ENCODE measurements at places on chromosomes 4 and X.

DNA sequence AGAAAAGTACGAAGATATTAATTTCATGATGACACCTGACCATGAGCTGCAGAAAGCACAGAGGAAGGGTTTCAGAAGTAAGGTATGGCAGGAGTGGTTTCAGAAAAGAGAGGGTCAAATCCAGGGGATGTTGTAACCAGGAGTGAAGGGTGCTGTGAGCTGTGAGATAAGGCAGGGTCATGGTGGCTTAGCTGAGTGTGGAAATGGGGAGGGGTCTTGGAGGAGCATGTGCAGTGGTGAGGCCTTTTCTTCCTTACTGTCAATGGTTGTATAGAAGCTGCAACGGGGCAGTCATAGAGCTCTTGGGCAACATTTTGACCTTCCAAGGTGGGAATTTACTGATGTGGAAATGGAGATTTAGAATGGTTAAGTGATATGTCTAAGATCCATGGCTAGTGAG, 2.5 kb downstream of the ANAPC4 start:
- DNase-seq = no peak

GRCh38 chr4:107866726-107867125, 42.0 kb downstream of the SGMS2 start:
- no peak for DNase-seq

GRCh38 chrX:111585337-111585736, 73.9 kb downstream of the SERTM2 start:
- DNase-seq = no peak

DNA sequence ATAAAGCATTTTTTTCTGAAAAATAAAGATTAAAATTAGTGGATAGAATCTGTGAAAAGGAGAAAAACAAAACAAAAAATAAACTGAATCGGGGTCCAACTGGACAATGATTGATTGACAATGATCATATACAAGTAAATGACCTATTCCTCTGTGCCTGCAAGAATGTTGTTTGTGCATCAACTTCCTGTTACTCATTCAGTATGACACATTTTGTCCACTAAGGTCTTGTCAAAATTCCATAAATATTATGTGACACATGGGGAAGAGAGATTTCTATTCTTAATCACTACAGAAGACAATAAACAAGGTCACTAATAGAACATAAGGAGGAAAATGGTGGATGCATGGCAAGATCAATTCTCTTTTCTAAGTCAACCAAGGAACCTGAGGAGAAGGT, 54.9 kb downstream of the F8 start:
- no peak for DNase-seq

DNA sequence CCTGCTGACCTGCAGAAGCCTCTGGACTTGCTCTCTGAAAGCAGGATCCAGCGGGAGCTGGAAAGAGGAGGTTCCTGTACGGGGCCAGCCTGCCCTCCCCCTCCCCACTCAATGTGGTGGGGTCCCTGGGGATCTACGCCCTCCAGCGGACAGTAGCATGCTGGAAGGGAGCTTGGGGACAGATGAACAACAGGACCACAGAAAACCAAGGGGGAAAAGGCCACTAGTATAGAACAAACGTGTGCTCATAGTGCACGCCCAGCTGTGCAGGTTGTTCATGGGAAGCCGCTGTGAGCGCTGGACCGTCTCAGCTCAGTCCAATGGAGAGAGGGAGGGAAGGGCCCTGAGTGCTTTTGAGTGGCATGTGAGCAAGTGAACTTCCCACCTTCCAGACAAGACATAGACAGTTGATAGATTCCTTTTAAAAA, 15.8 kb downstream of the HMX1 start:
- DNase-seq = no peak

DNA sequence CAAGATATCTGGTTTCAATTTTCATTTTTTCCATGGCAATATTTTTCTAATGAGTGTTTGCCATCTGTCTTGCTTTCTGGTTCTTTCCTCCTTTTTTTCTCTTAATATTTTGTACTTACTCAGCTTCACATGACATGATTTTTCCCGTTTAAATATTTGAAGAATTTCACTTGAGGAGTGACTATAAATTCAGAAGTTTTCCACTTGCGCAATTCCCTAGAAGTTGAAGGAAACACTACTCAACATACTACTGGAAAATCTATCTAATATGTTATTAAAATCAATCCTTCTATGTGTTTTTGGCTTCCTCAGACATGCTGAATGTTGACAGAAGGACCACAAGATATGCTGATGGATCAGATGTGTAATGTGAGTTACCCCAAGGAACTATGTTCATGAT, 36.8 kb upstream of the BANK1 start:
- no peak for DNase-seq

DNA sequence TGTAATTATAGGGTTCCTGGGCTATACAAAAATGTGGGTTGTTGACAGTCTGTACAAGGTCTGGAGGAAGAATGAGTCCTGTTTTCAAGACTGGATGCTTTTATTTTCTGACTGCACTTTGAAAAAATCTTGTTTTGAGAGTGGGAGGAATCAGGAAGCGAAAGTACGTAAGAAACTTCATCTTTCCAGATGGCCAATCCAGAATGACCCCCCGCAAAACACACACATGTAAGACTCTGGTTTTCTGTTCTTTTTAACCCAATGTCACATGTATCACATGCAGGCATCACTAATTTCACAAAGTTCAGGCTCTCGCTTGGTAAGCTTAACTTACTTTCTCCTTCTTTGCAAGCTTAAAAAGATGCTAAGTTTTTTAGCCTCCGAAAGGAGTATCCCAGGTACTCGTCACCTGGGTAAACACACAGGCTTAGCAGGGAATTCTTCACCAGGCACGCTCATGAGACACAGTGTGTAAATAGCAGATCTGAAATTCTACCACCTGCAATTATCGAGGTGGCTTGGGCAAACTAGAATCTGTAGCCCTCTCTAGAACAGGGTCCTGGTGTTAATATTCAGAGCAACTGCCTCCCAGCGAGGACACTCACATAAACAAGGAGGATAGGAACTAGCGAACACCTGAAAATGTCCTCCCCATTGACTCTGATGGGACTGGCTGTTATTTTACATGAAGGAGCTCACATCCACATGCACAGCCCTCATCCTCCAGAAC, 90.7 kb downstream of the NSUN7 start:
- no peak for DNase-seq

DNA sequence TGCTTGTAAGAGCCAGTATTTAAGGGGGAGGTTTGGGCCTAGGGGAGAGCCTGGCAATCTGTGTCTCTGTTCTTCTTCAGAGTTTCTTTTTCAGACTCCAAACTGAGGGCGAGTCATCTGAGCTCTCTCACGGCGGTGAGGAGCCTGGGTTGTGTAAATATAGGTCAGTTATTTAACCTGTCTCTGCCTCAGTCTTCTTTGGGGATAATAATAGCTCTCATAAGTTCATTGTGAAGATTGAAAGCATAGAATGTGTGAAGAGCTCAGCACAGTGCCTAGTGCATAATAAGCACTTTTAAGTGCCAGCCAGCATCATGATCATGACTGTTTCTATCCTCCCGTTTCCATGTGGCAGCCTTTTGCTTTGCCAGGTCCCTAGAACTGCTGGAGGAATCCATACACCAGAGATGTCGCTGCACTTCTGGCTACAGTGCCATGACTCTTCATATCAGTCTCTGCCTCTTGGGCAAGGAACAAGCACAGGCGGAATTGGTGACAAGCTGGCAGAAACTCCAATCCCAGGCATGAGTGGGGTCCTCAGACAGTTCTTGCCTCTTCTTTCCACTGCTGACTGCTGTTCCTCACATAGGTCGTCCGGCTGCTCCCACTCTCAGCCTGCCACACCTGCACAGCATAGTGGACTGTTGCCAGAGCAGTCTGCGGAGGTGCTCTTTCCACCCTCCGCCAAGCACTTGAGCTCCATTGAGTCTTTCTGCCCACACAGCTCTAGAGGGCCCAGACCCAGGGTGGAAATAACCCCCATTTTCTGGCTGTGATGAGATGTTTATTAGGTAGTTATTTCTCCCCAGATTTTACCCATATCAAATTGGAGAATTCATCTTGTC, 103.7 kb upstream of the MAML3 start:
- no peak for DNase-seq

- no peak for DNase-seq
These were observed 930.7 kb upstream of the PCDH10 start for GRCh38 chr4:132218406-132218805.

DNA sequence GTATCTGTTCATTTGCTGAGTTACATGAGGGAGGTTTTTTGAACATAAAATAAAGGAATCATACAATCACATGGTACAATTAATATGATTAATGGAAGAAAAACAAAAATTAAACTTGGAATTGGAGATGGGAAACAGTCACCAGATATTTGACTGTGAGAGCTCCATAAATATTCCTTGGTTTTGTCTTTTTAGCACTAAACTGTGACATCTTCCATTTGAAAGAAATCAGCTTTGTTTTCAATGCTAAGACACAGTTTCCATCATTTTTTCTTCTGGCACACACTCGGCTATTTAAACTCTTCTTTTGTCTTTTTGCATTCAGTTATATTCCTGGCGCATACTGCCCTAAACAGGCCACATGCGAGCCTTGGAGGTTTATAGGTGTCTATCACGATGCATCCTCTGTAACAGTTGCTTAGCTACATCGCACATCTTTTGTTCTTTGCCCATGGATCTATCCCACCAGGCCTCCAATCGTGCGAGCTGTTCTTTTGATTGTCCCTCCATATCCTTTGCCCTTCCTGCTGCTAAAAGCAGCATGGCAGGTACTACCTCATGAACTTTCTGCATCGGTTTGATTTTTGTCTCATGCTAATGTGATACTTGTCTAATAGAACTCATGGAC, 158.3 kb downstream of the LDB2 start:
- no peak for DNase-seq

- DNase-seq = no peak
These were observed 100.6 kb downstream of the AKAP4 start for GRCh38 chrX:50100188-50100587.

DNA sequence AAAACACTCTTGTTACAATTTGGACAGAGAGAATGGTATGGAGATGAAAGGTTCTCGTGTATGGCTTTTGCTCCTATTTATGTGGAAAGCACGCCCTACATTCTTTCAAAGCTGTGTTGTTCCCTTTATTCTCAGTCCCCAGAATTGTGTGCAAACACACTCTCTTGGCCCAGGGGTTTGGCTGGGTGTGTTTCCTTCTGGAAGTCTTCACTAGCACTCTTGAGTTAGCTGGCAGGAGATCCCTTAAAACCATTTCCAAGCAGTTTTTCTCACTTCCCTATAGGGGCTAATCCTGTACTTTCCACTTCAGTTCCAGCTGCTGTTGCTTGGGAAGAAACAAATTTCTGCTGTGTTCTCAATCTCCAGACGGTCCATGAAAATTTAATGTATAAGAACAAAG, 35.1 kb downstream of the FHL1 start:
- no peak for DNase-seq

- DNase-seq = no peak
These were observed 67.8 kb downstream of the ABLIM2 start for GRCh38 chr4:8090744-8091301.

DNA sequence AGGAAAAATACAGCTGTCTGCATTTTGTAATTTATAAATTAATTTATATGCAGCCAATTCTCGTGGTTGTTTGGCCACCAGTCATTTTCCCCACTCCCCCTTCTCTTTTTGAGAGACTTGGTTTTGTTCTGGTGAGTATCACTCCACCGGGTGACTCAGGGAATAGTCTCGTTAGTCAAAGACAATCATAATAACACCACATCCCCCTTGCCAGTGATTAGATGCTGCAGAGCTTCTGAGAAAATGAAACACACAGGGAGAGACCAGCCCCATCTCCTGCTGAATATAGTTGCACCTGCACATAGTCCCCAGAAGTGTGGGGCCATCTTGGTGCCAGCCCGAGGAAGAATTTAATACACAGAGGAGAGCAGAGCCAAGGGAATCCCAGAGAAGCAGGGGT, 8.0 kb upstream of the FNIP2 start:
- no peak for DNase-seq

DNA sequence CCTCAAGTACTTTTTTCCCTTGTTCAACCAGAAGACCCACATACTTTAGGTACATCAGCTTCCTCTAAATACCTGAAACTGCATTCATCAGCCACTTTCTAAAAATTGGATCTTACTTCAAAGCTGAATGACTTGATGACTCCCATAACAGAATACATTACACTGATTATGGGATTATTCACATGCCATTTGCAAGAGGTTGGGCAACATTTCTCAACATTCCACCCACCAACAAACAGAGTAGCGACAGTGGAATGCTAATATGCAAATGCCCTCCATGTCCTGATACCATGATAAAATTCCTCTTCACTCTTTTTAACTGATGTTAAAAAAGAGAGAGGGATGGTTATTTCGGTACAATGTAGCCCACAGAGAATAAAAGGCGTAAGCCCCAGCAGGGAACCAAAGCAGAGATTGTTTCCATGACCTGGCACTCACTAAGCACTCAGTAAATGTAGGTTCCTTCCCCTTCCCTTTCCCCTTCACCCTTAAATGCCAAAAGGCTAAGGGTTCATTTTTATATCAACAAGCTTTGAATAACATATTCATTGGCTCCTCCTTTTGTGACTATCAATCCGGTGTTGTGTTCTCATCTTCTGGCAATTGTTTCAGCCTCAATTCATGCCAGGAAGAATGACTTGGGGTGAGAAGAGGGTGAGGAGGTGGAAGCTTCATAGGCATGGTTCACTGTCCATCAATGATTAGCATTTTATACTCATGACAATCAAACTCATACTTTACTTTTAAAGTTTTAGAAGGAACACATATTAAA, 317.2 kb downstream of the DHX15 start:
- no peak for DNase-seq

DNA sequence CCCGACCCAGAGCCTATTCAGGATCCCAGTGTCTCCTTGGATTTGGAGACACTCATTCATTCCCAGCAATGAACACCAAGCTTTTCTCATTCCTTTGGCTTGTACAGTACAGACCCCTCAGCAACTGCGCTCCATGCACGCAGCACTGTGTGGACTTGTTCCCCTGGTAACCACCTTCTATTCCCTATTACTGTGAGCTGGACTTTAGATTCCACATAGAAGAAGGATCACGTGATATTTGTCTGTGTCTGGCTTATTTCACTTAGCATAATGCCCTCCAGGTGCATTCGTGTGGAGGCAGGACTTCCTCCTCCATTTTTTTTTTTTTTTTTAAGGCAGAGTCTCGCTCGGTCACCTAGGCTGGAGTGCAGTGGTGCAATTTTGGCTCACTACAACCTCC, 106.4 kb downstream of the PHKA2 start:
- no peak for DNase-seq

GRCh38 chrX:121975671-121976070, 928.3 kb downstream of the GLUD2 start:
- DNase-seq = no peak

DNA sequence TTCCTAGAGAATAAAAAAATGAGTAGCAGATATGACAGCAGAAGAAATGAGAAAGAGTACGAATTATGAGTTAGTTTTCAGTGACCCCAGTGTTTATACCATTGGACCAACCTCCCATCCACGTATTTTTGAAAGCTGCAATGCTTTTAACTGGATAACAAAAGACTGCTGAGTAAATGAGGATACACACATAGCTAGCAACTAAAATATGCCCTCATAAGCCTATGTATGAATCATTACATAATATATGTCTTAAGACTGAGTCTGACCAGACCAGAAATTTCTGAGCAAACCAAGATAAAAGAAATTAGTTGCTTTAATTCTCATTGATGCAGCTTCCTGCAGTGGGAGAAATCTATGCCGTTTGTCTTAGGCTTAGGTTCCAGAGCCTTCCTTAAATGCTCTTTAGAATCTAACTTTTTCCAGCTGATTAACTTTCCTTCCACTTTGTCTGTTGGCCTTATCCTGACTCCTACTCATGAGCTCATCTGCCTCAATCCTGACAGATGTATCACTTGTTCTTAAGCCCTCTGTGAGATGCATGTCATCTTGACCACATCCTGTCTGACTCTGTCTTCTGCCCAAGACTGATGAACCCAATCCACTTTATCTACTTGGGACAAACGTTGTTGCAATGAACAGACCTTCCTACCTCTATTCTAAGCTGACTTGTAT, 301.4 kb upstream of the AADAT start:
- no peak for DNase-seq

- no peak for DNase-seq
These were observed 1.5 kb upstream of the MSMO1 start for GRCh38 chr4:165325732-165326512.
